ENCODE measurements at places on chromosomes 5 and 9. TPM values are rescaled to one million over a fixed set of nuclear protein-coding genes. Genes with fewer than 3 reads are reported as not detected.
A peak's percentile ranks its signal among the peaks of the same experiment; 100 is the strongest.

DNA sequence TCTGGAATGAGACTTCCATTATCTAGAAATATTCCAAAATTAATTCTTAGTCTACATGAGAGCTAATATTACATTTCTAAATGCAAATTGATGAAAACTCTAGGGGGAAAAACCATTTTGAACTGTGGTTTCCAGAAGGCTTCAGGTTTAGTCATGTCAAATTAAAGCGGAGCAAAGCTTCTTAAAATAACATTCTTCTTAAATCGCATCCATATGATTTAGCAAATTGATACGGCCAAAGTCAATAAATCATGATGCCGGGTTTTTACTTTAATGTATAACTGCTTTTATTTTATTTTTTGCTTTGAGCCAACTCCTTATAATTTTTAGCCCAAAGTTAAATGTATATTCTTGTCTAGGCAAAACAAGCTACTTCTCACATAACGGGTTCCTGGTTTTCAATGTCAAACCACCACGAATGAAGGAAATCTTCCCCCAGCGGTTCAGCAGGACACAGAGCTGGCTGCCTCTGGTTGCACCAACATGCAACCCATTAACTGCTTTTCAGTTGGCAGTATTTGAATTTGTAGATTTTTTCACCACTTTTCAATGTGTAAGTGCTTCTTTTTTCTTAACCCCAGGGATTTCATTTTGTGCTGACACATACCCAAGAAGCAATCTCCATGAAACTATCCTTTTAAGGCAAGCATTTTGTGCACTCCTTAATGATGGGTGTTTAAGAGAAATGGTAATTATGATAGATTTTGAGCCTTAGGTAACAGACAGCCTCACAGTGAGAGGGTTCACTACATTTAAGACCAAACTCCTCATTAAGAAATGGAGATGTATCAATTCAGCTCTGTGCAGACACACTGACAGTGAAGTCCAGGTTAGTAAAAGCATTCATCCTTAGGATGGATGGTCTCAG lies 35.5 kb downstream of the EFNA5 start:
- no peak overlapping the region for H3K27ac ChIP-seq
- no peak overlapping the region for H3K4me3 ChIP-seq

GRCh38 chr5:62460578-62460983 lies 48.0 kb downstream of the IPO11 start:
- H3K4me1 ChIP-seq, result no peaks in the 10 kb centered on the region
- H3K27ac ChIP-seq, result no peak overlapping the region
- no peak overlapping the region for H3K4me3 ChIP-seq
- no peaks in the 10 kb centered on the region for H3K36me3 ChIP-seq
- no peaks in the 10 kb centered on the region for H3K27me3 ChIP-seq
- DNase-seq, result no peak

The PCDHA1 gene
- total RNA-seq, result not detected

The C9 gene
- 1.8 TPM for total RNA-seq

The GPR150 gene
- total RNA-seq, result 1.4 TPM

GRCh38 chr9:104775574-104775936 lies 11.6 kb downstream of the NIPSNAP3B start:
- H3K4me1 ChIP-seq, result no peaks in the 10 kb centered on the region
- no peak overlapping the region for H3K4me3 ChIP-seq
- H3K27me3 ChIP-seq, result no peaks in the 10 kb centered on the region
- H3K36me3 ChIP-seq, result no peaks in the 10 kb centered on the region
- no peak overlapping the region for H3K27ac ChIP-seq

- DNase-seq, result no peak
- no peak overlapping the region for H3K4me3 ChIP-seq
- H3K4me1 ChIP-seq, result no peaks in the 10 kb centered on the region
- H3K27ac ChIP-seq, result no peak overlapping the region
- H3K27me3 ChIP-seq, result no peaks in the 10 kb centered on the region
- H3K36me3 ChIP-seq, result no peaks in the 10 kb centered on the region
These were observed 119.5 kb upstream of the CTNND2 start for GRCh38 chr5:12023614-12024241.

DNA sequence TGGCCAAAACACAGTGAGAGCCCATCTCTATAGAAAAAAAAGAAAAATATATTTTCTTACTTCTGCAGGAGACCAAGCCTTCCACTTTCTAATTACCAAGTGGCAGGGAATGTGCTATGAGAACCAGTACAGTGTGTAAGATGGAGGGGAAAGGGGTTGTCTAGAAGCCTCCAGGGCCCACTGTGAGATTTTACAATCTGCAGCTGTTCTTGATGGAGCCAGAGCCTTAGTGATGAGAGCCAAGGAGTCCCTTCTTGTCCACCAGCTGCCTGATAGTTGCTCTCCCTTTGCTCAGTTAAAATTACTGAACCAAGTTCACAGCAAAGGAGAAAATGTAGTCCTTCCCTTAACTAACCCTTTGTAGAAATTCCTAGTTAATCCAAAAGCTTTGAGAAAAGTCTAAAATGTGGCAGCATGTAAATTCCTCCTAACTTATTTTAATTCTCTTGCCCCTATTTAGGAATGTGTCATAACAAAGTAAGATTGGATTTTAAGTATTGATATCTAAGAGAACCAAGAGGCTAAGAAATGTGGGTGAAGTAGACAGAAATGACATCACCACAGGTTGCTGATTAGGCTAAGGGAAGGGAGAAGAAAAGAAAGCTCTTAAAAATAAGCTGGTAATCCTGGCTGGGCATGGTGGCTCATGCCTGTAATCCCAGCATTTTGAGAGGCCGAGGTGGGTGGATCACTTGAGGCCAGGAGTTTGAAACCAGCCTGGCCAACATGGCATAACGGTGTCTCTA lies 19.3 kb downstream of the SRP19 start:
- no peaks in the 10 kb centered on the region for H3K27me3 ChIP-seq
- no peak overlapping the region for H3K4me3 ChIP-seq
- no peak for DNase-seq
- no peaks in the 10 kb centered on the region for H3K4me1 ChIP-seq

The ANKRD31 gene
- 0.32 TPM for total RNA-seq

- H3K27me3 ChIP-seq, result no peaks in the 10 kb centered on the region
- no peak overlapping the region for H3K4me3 ChIP-seq
- H3K36me3 ChIP-seq, result no peaks in the 10 kb centered on the region
These were observed 14.1 kb upstream of the MAP1B start for GRCh38 chr5:72093217-72093616.

The IFNB1 gene
- total RNA-seq, result not detected

The NME5 gene
- 3.9 TPM for total RNA-seq

The GRM6 gene
- total RNA-seq, result not detected

GRCh38 chr5:139579-140442 lies 47.8 kb downstream of the PLEKHG4B start:
- no peaks in the 10 kb centered on the region for H3K27me3 ChIP-seq
- H3K36me3 ChIP-seq, result no peaks in the 10 kb centered on the region
- no peak for DNase-seq
- no peak overlapping the region for H3K27ac ChIP-seq
- H3K4me3 ChIP-seq, result no peak overlapping the region
- no peaks in the 10 kb centered on the region for H3K4me1 ChIP-seq

DNA sequence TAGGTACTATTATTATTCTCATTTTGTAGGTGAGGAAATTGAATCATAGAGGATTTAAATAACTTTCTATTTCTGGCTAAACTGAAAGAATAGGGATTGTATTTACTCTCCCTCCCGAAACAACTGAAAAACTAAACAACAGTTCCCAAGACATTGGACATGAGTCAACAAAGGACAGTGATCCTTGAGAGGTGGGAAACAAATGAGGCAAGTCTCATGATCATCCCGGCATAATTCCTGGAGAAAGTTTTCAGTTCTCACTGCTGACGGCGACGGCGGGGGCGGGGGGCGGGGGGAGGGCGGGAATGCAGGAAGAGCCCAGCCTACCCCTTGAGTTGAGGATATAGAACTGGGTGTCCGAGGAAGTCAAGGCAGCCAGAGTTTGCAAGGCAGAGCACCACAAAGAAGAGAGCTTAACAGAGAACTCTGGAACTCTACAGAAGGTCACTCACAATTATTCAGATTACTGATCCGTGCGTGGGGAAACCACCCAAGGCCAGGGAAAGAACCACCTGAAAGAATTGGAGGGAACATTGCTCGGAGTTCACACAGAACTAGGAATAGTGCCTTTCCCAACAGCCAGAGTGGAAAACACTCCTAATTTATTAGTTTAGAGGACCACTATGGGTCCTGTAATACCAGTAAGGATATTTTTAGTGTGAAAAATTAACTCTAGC lies 27.4 kb upstream of the WHRN start:
- no peaks in the 10 kb centered on the region for H3K4me1 ChIP-seq
- no peak for DNase-seq
- no peaks in the 10 kb centered on the region for H3K36me3 ChIP-seq
- no peak overlapping the region for H3K27ac ChIP-seq
- no peaks in the 10 kb centered on the region for H3K27me3 ChIP-seq
- peak overlapping the region; percentile 52 for H3K4me3 ChIP-seq

GRCh38 chr5:109707531-109707930 lies 17.8 kb downstream of the MAN2A1 start:
- no peak overlapping the region for H3K27ac ChIP-seq
- H3K4me3 ChIP-seq, result no peak overlapping the region
- H3K27me3 ChIP-seq, result no peaks in the 10 kb centered on the region

DNA sequence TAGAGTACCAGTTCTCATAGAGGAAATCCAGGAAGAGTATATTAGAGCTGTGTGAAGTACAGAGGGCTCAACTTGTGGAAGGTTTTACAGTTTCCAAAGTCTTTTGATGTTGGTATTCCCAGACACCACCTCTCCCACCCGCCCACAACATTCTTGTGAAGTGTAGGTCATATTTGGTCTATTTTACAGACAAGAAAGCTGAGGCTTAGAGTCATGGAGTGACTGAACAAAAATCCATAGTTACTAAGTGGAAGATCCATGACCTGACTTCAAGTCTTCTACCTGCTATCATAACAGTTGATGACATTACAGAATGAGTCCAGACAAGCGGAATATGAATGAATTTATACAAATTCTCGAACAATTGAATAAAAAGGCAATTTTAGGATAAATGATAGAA lies 187.1 kb upstream of the RPS23 start:
- no peaks in the 10 kb centered on the region for H3K4me1 ChIP-seq
- no peak overlapping the region for H3K4me3 ChIP-seq
- no peak overlapping the region for H3K27ac ChIP-seq
- H3K27me3 ChIP-seq, result no peaks in the 10 kb centered on the region
- no peak for DNase-seq

- no peak overlapping the region for H3K4me3 ChIP-seq
- no peak for DNase-seq
- H3K4me1 ChIP-seq, result no peaks in the 10 kb centered on the region
- H3K27me3 ChIP-seq, result no peaks in the 10 kb centered on the region
These were observed 274.9 kb downstream of the GADD45G start for GRCh38 chr9:89879701-89880100.

The PPP3R2 gene
- not detected for total RNA-seq

DNA sequence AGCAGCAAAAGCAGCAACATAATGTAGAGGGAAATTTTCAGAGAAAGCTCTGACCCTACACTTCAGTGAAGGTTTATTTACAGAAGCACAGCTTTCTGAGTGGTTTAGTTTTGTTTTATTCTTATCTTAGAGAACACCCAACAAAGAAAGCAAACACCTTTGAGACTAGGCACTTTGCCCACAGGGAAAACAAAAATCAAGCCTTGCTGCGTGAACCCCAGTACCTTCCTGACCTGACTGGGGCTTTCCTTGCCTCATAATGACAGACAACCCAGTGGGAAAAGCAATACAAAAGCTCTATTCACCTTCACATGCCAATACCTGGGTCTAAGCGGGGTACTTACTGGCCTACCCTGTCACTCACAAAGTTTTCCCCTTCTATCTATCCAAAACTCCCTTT lies 189.8 kb downstream of the HINT1 start:
- H3K36me3 ChIP-seq, result no peaks in the 10 kb centered on the region
- no peak for DNase-seq
- H3K27ac ChIP-seq, result no peak overlapping the region
- no peaks in the 10 kb centered on the region for H3K4me1 ChIP-seq

The FOXD4L5 gene
- not detected for total RNA-seq

The C5orf58 gene
- 0.80 TPM for total RNA-seq

- H3K4me3 ChIP-seq, result no peak overlapping the region
- H3K27ac ChIP-seq, result no peak overlapping the region
- H3K36me3 ChIP-seq, result no peaks in the 10 kb centered on the region
These were observed 43.5 kb downstream of the SCAI start for GRCh38 chr9:125099816-125100215.

- H3K36me3 ChIP-seq, result no peaks in the 10 kb centered on the region
- no peak overlapping the region for H3K27ac ChIP-seq
- no peaks in the 10 kb centered on the region for H3K4me1 ChIP-seq
- no peak for DNase-seq
- H3K4me3 ChIP-seq, result no peak overlapping the region
These were observed 77.7 kb upstream of the GNA14 start for GRCh38 chr9:77725820-77726219.

The GCNT4 gene
- 1.3 TPM for total RNA-seq

The IGFBPL1 gene
- total RNA-seq, result not detected

- H3K36me3 ChIP-seq, result no peaks in the 10 kb centered on the region
- no peaks in the 10 kb centered on the region for H3K27me3 ChIP-seq
- H3K4me1 ChIP-seq, result no peaks in the 10 kb centered on the region
- H3K4me3 ChIP-seq, result no peak overlapping the region
- no peak for DNase-seq
These were observed 728.2 kb downstream of the BRINP1 start for GRCh38 chr9:118640836-118641560.

- no peaks in the 10 kb centered on the region for H3K4me1 ChIP-seq
- DNase-seq, result no peak
- H3K4me3 ChIP-seq, result no peak overlapping the region
These were observed 2104.5 kb downstream of the MAT2B start for GRCh38 chr5:165609871-165610270.

DNA sequence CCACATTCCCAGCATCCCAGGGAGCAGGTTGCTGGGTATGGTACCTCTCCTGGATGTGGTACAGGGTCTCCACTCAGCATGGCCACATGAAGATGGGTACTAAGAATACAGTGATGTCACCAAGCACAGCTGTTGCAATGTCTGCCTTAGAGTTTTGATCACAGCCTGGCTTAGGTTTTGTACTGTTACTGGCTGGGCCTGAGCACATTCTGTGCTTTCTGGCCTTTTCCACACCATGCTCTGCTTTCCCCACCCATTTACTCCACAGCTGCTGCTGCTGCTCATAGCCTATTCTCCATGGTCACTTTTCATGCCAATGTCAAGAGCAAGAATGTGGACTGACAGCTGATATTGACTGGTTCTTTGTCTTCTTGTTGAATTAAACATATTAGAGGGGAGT lies 481.9 kb downstream of the ARHGEF28 start:
- no peak for DNase-seq
- no peaks in the 10 kb centered on the region for H3K4me1 ChIP-seq
- no peaks in the 10 kb centered on the region for H3K36me3 ChIP-seq
- H3K27me3 ChIP-seq, result no peaks in the 10 kb centered on the region

GRCh38 chr9:132945186-132946130 lies 1.0 kb upstream of the TSC1 start:
- no peaks in the 10 kb centered on the region for H3K36me3 ChIP-seq
- peak overlapping the region; percentile 80 for H3K4me3 ChIP-seq
- peak overlapping the region; percentile 97 for H3K27ac ChIP-seq
- H3K27me3 ChIP-seq, result no peaks in the 10 kb centered on the region
- H3K4me1 ChIP-seq, result no peaks in the 10 kb centered on the region

- no peaks in the 10 kb centered on the region for H3K27me3 ChIP-seq
- no peak overlapping the region for H3K4me3 ChIP-seq
- peak overlapping the region; percentile 89 for H3K27ac ChIP-seq
- H3K4me1 ChIP-seq, result no peaks in the 10 kb centered on the region
- DNase-seq, result peak; percentile 27
These were observed 39.9 kb upstream of the RETREG1 start for GRCh38 chr5:16656561-16657191.

GRCh38 chr5:107597247-107597646 lies 73.5 kb downstream of the EFNA5 start:
- no peak overlapping the region for H3K4me3 ChIP-seq
- no peaks in the 10 kb centered on the region for H3K4me1 ChIP-seq
- H3K36me3 ChIP-seq, result no peaks in the 10 kb centered on the region

Measured in breast epithelium (tissue), 4 donors.